Posterior vena cava (tissue), 2 donors: ENCODE measurements at places on chromosomes 2 and 18. TPM values are rescaled to one million over a fixed set of nuclear protein-coding genes. Genes with fewer than 3 reads are reported as not detected.
A peak's percentile ranks its signal among the peaks of the same experiment; 100 is the strongest.

DNA sequence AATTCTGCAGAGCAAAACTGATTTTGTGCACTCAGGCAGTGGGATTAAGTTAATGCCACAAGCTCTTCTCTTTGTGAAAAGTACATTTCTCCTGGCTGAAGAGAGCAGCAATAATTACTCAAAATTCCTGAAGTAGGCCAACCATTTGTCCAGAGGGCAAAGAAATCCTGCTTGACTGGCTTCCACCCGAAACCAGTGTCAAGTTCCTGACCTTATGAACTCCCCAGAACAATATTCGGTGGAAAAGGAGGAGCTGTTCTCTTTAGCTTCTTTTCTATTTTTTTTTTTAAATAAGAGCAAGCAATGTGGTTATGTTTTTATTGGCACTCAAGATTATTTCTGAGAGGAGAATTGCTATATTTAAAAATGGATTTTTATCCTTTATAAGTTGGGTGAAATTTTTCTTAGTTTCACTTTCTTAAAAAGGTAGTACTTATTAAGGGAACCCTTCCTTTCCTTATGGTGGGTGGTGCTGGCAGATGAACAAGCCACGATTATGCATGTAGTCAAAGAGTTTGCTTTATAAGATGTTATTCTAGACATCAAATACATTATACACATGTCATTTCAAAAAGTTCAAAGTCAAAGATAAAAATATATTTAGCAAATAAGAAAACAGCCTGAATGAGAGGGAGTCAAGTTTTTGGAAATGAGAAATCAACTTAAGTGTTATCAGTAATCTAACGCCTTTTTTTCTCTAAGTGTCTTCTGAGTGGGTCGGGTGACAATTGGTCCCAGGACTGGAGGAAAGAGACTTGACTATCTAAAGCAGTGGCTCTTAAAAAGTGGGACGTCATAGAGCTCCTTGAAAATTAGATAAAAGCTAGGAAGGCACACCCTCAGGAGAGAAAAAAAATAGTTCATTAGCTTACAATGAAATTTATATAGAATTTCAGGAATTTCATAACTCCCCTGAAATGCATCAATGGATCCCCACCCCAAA lies 194.5 kb downstream of the IKZF2 start:
- no peak for DNase-seq

- no peak for DNase-seq
Measured at GRCh38 chr2:181306785-181307184, 150.4 kb upstream of the ITGA4 start.

- no peak for DNase-seq
Measured at GRCh38 chr2:235229236-235229635, 264.6 kb upstream of the AGAP1 start.

DNA sequence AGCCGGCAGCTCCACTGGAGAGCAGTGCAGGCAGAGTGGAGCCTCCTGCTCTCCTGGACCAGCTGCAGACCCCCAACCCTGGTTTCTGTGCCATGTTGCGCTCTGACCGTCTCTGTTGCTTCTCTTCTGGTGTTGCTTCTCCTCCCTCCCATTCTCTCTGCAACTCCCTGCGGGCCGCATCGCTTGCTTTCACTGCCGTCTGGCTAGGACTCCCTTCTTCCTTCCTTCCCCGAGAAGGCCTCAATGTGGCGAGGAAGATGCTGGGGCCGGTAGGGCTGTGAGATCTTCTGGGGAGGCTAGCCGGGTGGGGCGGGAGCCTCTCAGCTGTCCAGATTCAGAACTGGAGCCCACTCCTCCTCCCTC lies 6.2 kb downstream of the DNAJB2 start:
- DNase-seq: no peak

- DNase-seq: peak; percentile 78
Measured at GRCh38 chr2:44949329-44950151, 8.0 kb downstream of the SIX3 start.

DNA sequence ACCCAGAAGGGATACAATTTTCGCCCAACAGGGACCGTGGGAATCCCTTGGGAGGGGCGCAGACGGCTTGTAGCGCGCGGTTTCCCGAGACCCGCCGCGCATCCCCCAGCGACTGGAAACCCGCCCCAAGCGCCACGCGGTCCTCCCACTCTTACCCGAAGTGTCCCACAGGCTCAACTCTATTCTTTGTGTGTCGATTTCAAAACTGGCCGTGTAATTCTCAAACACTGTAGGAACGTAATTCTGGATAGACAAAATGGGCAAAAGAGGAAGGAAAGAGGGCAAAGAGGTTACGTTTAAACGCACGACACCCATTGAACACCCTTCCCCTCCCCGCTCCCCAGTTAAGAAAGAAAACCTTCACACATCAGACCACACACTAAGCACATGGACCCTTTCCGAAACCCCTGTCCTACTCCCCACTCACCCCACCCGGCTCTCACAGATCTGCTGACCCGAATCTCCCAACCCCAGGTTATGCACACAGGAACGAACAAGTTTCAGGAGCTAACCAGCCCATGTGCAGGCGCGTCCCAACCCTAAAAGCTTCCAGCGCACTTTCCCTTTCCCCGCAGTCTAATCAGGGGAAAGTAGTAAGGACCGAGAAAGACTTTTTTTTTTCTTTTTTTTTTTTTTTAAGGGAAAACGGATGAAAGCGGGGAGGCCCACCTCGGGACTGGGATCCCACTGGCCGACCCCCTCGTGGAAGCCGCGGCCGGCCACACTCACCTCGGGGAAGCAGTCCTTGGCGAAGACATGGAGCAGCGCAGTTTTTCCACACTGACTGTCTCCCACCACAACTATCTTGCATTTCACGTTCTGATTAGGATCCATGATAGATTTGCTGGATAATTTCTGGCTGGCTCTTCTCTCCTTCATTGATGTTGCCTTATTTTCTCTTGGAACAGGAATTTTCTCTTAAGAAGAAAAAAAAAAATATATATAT lies 655 bp downstream of the RND3 start:
- peak; percentile 82 for DNase-seq

DNA sequence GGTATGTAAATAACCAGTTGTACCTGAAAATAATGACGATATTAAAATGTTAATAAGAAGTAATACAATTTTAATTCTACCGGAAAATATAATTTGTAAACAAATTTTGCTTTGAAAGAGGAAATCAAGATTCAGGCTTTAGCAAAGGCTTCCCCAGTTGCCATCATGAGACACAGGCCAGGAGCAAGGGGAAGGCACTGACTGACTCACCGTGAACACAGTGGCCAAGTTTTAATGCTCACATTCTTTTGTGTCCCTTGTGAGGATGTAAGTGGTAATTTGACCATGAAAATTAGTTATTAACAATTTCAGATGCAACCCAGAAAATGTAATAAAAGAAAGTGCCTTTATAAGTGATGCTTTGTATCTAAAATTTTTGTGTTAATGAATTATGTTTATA lies 164.1 kb downstream of the GREB1L start:
- no peak for DNase-seq

GRCh38 chr2:230444832-230445231 lies 28.8 kb downstream of the SP100 start:
- DNase-seq: no peak

DNA sequence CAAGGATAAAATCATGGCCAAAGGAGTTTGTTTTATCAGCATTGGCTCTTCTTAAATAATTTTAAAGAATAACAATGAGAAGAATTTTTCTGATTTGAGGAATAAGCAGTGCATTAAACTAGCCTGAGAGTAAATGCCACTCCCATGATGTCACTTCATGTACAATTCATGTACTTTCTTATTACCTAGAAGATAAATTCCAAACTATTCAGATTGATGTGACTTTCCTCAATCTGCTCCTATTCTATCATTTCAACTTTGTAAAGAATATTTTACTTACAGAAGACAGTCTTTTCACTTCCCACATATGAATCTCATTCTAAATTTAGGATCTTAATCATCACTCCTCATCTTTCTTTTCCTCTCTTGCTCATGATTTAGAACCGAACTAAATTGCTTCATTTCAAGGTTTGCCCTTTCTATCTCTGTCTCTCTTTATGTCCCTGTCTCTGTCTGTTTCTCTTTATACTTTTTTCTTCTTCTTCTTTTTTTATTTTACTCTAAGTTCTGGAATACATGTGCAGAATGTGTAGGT lies 1142.0 kb upstream of the PIK3C3 start:
- no peak for DNase-seq

DNA sequence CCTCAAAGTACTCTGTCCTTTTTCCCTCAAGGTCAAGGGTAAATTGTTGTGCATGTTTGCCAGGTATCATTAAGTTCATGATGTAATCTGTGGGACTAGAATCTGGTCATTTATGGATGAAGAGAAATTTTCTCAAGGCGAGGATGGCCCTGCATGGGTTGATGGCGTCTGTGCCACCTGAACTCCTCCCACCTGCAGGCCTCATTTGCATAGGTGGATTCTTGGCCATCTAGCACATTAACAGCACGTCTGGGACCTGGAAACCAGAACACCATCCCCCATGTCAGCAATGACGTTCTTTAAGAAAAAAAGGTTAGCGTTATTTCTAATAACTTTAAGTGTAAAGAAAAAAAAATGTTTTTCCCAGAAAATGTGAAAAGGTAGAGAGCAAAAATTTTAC lies 145.8 kb downstream of the ESCO1 start:
- DNase-seq: no peak

- no peak for DNase-seq
Measured at GRCh38 chr2:238067939-238068338, 7.1 kb downstream of the SCLY start.

- DNase-seq: no peak
Measured at GRCh38 chr18:75654851-75655751, 227.6 kb upstream of the SMIM21 start.

DNA sequence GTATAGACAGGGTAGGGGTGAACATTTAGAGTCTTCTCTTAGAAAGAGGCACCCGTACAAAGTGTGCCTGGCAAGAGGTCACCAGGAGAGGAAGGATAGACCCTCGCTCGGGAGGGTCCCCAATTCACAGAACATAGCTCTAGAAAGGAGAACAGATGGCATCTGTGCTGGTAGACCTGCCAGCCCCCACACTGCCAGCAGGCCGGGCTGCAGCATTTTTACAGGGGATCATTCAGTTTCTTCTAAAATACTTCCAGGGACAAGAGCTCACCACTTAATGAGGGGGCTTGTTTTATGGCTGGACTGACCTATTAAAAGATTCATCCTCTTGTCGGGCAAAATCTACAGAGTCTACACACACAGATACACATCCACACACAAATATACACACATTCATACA lies 149.9 kb downstream of the SEPTIN10 start:
- DNase-seq: peak; percentile 16

DNA sequence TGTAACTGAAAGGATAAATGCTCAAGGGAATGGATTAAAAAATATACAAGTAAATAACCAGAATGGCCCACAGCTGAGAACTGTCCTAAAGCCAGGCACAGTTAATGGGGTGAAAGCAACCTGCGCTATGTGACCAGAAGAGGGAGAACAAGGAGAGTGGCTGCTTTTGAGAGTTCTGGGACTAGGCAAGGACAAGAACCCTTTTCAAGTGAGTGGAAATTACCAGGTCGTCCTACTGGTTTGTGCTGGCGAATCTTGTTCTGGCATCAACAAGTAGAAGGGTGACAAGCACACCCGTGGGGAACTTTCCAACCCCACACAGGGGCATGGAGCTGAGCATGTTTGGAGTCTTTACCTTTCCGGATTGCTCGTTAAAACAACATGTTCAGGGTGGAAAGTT lies 82.8 kb downstream of the TMEM17 start:
- DNase-seq: no peak

DNA sequence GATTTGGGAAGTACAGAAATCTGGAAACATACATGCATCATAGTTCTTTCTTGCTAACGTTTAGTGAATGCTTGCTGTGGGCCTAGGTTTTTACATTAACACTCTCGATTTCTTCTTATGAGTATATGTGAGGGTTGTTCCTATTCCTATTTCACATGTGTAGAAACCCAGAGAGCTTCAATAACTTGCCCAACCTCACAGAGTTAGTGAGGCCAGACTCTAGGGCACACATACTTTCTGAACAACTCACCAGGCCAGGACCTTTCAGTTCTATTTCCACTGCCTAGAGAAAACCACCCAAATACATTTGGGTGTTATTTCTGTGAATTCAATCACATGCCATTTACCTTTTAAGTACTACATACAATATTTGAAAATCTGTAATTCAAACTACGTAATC lies 8.2 kb upstream of the KCTD1 start:
- no peak for DNase-seq

DNA sequence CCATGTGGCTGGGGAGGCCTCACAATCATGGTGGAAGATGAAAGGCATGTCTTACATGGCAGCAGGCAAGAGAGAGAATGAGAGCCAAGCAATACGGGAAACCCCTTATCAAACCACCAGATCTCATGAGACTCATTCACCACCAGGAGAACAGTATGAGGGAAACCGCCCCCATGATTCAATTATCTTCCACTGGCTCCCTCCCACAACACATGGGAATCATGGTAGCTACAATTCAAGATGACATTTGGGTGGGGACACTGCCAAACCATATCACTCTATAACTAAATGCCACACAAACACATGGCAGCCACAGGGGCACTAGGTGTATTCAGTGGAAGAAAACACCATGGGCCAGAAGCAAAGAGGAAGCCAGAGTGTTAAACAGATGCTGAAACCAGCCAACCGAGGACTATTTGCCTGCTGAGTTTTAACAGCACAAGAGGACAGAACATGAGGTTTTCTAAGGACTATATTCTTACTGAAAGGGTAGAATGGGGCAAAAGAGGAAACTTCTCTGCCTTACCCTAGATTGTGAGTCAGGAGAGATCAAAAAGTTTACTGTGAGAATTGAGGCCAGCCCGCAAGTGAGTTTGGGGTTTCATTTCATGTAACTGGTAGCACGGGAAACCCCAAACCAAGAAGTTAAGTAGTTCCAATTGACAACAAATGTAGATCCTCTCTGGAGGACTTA lies 49.2 kb downstream of the SIGLEC15 start:
- DNase-seq: no peak

- DNase-seq: no peak
Measured at GRCh38 chr18:2412996-2413751, 158.1 kb downstream of the METTL4 start.

GRCh38 chr2:24121066-24121465 lies 2.1 kb downstream of the PFN4 start:
- DNase-seq: no peak

The ZNF513 gene
- total RNA-seq: 15.6 TPM

The DNAH6 gene
- total RNA-seq: 0.46 TPM

The DCDC2C gene
- total RNA-seq: not detected

The WNT6 gene
- total RNA-seq: 0.24 TPM

The PSD4 gene
- 10.5 TPM for total RNA-seq

The FKBP7 gene
- 30.4 TPM for total RNA-seq

The SH3BP4 gene
- 17.5 TPM for total RNA-seq

The CCDC150 gene
- 0.56 TPM for total RNA-seq

The SCYGR5 gene
- total RNA-seq: not detected

The RNF152 gene
- 17.3 TPM for total RNA-seq
